Central memory CD8-positive, alpha-beta T cell (primary cell): ENCODE measurements at places on chromosomes 2 and 18.

GRCh38 chr2:74843899-74844298 is 10.0 kb downstream of the HK2 start:
- DNase-seq: no peak

DNA sequence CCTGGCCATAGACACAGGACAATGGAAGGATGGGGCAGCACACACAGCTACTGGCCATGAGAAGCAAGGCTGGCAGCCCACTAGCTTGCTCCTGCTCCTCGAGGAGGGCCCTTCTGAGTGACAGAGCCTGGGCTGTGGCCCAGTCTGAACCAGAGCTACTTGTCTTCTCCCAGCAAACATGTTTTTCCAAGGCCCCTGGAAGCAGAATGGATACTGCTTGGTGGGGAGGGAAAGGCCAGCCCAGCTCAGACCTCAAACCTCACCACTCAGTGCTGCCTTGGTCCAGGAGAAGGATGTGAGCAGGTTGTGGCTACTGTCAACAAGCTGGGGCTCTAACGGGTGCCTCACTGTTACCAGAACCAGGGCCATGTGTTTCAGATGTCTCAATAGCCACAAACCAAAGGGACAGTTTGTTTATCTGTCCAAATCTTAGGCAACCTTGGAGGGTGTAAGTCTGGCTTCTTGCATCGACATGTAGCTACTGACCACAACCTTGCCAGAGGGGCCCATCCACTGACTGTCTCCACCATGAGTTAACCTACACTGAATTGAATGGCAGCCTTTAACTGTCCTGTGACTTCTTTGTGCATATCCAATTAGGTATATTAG is 98.6 kb downstream of the TGFA start:
- no peak for DNase-seq

GRCh38 chr18:78878335-78878734 is 101.3 kb upstream of the SALL3 start:
- DNase-seq: no peak

DNA sequence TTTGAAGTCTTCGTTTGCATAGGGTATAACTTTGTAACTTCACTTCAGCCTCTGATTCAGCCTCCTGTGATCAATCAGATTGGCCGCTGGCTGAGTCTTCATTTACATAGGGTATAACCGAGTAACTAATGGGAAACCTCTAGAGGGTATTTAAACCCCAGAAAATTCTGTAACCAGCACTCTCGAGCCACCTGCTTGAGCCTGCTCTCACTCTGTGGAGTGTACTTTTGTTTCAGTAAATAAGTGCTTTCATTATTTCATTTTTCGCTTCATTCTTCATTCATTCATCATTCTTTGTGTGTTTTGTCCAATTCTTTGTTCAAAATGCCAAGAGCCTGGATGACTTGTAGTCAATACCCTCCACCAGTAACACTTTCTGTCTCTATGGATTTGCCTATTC is 56.4 kb downstream of the CCDC85A start:
- no peak for DNase-seq

- DNase-seq: no peak
Observed at GRCh38 chr2:88874063-88874657, 182.7 kb downstream of the RPIA start.
